ENCODE measurements at places on chromosomes 2 and 18. TPM values are rescaled to one million over a fixed set of nuclear protein-coding genes. Genes with fewer than 3 reads are reported as not detected.

DNA sequence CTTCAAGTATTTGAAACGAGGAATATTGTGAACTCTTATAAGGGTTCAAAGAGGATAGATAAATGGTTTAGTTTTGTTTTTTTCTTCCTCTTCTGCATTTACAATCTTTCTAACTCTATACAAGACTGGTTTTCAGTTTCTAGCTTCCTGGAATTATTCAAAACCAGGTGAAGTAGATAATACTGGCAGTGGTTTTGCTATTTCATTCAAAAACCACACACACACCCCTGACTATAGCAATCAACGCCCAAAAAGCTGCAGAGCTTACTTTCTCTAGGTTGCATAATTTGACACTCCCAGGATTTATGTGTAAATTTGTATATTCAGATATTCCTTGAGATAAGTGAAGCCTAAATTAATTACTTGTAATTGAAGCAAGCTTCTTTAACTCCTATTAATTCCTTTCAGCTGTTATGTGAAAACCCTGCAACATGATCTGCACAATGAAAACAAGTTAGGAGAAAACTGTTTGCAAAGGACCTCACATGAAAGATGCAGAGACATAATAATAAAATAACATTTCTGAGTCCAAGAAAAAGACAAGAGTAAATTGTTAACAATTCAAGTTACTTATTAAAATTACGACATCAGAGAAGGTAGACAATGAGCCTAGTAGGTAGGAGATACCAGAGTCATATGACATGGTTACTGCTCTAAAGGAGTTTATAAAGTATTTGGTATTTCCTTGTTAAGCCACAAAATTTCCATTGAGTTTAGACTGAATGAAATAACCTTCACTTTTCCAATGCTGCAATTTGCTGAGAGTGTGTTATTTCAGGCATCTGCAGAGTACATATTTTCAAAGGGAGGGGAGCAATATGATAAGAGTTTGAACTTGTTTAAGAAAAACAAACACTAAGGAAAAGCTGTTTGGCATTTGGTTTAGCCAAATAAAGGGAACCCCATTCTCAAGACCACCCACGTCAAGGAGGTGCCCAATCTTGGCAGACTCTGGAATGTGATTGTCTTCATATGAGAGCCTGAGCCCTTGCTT, 1.6 kb upstream of the NFE2L2 start:
- peak overlapping the region; percentile 76 for H3K4me3 ChIP-seq
- H3K27me3 ChIP-seq = no peaks in the 10 kb centered on the region
- no peak for DNase-seq
- no peaks in the 10 kb centered on the region for H3K36me3 ChIP-seq
- peaks cover 5% of the 10 kb centered on the region for H3K4me1 ChIP-seq

SERPINB3 gene
- total RNA-seq = 0.21 TPM

- H3K4me1 ChIP-seq = peaks cover 12% of the 10 kb centered on the region
- H3K4me3 ChIP-seq = no peak overlapping the region
- peak; percentile 46 for DNase-seq
- no peaks in the 10 kb centered on the region for H3K27me3 ChIP-seq
These were observed 201.5 kb downstream of the FAM210A start for GRCh38 chr18:13524811-13525210.

GALNT5 gene
- total RNA-seq = 0.11 TPM

TANC1 gene
- 45.4 TPM for total RNA-seq

GRCh38 chr2:64698668-64699444, 45.1 kb upstream of the SERTAD2 start:
- H3K4me3 ChIP-seq = no peak overlapping the region
- H3K4me1 ChIP-seq = peaks cover 6% of the 10 kb centered on the region
- H3K36me3 ChIP-seq = no peaks in the 10 kb centered on the region
- no peak overlapping the region for H3K27ac ChIP-seq

- H3K4me1 ChIP-seq = no peaks in the 10 kb centered on the region
- no peak overlapping the region for H3K27ac ChIP-seq
- H3K4me3 ChIP-seq = no peak overlapping the region
- peak; percentile 44 for DNase-seq
These were observed 36.9 kb downstream of the CRACDL start for GRCh38 chr2:98899041-98899702.

DNA sequence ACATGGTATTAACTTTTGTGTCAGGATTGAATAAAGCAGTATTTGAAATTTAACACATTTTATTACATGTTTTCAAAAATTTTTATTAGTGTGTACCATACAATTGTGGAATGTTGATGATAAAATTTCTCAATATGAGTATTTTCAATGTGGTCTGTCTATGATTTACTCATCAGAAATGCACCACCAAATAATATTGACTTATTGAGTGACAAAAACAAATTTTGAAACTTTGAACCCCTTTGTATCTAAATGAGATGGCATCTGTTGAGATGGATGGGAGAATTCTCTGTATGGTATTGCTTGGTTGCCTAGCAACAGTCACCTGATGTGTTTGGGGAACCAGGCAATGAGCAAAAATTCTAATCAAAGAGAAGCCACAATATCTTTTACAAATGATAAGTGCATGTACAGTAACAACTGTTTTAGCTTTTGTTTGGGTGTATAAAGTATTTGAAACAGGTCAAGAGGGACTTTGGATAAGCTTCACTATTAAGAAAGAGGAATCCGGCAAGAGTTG, 400.1 kb downstream of the CCDC85A start:
- H3K36me3 ChIP-seq = no peaks in the 10 kb centered on the region
- H3K27ac ChIP-seq = no peak overlapping the region
- DNase-seq = no peak
- no peaks in the 10 kb centered on the region for H3K27me3 ChIP-seq

Data from ascending aorta (tissue), 2 donors.